Mucosa of gallbladder (tissue), 1 donor: ENCODE measurements at places on chromosomes 16 and 17. TPM values are rescaled to one million over a fixed set of nuclear protein-coding genes. Genes with fewer than 3 reads are reported as not detected.

EVI2A gene
- 10.9 TPM for total RNA-seq

ABCA9 gene
- 7.3 TPM for total RNA-seq

SGCA gene
- 23.5 TPM for total RNA-seq

EME1 gene
- 1.4 TPM for total RNA-seq

TPPP3 gene
- total RNA-seq: 12.3 TPM

GRCh38 chr17:50618941-50619340 is 15.7 kb upstream of the ABCC3 start:
- DNase-seq: no peak

DNA sequence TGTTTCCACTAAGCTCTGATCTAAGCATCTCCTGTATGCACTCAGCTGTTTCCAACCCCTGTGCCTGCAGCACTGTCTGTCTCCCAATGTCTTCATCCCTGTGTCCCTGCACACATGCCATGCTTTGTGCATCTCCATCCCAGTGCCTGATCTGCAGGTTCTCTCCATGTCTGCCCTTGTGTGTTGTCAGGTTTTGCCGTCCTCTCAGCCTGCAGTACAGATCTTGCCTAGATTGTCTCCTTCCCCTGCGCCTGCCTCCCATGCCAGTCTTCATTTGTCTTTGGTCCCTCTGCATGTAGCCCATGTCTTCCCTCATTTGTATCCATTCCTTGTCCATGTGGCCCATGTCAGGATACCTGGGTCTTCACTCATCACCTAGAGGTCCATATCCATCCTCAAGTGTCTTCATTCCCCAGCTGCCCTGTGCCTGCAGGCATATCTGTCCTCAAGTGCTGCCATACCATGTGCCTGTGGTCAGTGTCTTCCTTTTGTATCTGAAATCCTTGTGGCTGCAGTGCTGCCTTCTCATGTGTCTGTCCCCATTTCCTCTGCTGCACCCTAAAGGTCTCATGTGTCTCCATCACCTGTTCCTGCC is 71.5 kb downstream of the TNFRSF13B start:
- no peak for DNase-seq

DNA sequence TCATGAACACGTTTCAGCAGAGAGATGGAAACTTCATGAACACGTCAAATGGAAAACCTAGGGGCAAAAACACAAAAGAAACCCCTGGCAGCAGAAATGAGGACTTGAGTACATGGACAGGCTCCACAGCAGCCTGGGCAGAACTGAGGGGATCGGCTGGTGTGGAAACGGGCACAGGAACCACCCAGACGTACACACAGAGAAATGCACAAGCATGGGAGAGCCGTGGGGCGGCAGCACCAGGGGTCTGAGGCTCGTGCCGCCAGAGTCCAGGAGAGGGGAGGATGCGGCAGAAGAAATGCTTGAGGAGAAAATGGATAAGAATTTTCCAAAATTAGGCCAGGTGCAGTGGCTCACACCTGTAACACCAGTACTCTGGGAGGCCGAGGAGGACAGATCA is 30.0 kb downstream of the MAP1LC3B start:
- DNase-seq: no peak

DNA sequence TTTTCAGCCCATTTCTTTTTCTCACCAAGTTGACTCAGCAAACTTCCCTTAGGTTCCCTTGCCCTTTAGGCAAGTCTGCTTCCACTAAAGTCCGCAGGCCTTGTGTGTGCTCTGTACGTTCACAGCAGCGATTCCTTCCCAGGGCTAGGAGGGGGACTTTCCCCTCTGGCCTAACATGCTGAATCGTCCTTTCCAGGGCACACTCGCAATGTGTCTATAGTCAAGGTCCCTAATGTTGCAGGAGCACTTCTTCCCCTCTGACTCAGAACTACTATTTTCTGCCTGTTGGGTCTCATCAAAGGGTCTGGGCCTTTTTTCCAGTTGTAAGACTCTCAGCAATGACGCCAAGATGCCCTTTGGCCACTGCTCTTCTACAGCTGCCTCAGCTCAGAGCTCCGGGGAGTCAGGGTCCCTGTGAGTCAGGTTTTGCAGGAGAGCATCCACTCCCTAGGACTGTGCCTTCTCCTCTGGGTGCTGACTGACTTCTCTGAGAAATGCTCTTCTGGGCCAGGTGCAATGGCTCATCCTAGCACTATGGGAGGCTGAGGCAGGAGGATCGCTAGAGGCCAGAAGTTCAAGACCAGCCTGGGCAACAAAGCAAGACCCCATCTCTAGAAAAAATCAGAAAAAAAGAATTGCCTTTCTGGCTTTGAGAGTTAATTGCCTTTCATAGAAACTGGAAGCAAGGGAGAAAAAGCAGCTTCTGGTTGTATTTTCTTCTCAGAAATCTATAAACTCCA is 64.4 kb upstream of the TBX2 start:
- no peak for DNase-seq

GRCh38 chr16:73058616-73059409 is 10.9 kb upstream of the ZFHX3 start:
- DNase-seq: peak; percentile 41

DNA sequence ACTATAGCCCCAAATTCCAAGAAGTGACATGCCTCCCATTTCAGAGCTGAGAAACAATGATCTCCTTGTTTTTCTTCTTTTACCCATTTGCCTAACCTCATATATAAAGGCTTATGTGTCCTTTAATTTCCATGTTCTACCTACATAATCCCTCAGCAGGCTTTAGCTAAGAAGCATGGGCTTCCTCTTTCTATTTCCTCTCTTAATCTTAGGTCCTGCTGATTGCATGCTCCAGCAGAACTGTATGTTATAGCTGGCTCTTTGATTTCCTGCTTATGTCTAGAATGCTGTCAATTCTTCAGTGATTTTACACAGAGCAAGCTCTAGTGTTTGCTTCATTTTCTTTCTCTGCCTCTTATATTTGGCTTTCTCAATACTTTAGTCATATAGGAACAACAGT is 151.7 kb upstream of the COX10 start:
- no peak for DNase-seq

DNA sequence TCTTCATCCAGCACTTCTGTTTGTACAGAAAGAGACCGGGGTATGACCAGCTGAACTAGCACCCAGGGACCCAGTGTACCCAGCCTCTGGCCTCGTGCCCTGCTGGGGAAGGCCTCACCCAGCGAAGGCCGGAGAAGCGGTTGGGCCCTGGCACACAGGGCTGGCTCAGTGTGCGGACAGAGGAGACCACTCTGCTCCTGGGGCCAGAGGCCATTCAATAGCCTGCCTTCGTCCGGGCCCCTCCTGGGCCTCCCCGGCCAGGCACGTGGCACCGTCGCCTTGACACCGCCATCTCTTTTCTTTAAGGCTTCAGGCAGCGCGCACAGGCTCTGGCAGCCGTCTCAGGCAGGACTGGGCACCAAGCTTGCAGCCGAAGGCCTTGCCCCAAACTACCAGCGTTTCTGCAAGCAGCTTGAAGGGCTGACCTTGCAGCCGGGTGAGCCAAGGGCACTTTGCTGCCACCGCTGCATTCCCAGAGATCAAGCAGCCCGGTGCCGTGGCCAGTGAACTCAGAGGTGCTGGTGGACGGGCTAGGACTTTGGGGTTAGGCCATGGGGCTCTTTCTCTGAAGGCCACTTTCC is 8.0 kb downstream of the TAX1BP3 start:
- no peak for DNase-seq

- DNase-seq: no peak
These were observed 43.7 kb upstream of the HNF1B start for GRCh38 chr17:37788526-37788925.

DNA sequence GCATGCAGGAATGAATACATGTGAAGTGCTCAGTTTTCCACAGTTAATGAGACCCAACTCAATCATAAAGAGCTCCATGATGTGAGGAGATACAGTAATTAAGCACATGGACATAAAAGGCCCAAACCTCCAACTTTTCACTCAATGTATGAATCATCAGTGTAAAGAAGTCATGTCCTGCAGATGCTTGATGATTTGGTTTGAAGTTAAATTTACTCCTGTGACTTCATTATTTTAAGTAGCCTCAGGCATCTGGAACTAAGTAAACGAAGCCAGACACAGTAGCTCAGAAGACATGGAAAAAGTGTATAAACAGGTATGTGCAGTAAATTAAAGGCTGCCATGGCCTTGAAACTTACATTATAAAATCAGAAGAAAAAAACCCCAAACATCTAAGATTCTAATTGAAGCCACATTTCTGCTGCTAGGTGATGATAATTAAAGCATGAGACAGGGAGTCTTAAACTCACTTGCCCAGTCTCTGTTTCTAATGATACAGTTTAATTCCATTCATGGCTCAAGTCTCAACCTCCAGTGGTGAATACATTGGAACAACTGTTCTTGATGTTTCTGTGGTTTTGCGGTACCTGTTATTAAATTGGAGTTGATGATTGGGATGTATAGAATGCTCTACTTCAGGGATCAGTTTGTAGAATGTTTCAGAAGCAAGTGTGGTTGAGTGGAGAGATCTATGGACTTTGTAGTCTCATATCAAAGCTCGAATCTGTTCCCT is 28.9 kb upstream of the CCL2 start:
- no peak for DNase-seq

GRCh38 chr17:17111401-17112393 is 69.4 kb downstream of the MPRIP start:
- no peak for DNase-seq

DNA sequence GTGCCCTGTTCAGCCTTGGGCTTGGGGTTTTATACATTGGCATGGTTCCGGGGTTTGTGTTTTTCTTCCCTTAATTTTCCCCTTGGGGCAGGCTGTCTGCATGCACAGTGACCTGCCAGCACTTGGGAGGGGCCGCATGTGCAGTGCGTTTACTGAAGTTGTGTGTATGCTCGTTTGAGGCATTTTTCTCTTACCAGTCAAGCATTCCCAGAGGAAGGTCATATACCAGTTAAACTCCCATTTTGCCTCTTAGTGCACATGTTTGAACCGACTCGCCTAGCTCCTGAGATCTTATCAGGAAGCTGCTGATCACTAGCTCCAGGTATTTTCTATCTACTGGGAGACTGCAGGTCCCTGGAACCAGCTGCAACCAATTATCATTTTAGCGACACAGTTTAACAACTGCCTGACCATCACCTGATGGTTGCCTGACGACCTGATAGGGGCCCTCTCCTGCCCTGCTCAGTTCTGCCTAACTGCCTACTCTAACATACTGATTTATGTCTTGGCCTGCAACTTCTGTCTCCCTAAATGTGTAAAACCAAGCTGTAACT is 51.4 kb downstream of the MFSD11 start:
- no peak for DNase-seq
